ENCODE measurements at places on chromosomes 12 and 14. TPM values are rescaled to one million over a fixed set of nuclear protein-coding genes. Genes with fewer than 3 reads are reported as not detected.

OR6C75 gene
- total RNA-seq, result not detected

OTOGL gene
- not detected for total RNA-seq

LGR5 gene
- not detected for total RNA-seq

KLRF1 gene
- total RNA-seq, result not detected

SLC6A15 gene
- 0.43 TPM for total RNA-seq

PTGER2 gene
- 2.4 TPM for total RNA-seq

MUCL1 gene
- total RNA-seq, result not detected

NABP2 gene
- 69.1 TPM for total RNA-seq

CCDC177 gene
- not detected for total RNA-seq

LBHD2 gene
- not detected for total RNA-seq

DNA sequence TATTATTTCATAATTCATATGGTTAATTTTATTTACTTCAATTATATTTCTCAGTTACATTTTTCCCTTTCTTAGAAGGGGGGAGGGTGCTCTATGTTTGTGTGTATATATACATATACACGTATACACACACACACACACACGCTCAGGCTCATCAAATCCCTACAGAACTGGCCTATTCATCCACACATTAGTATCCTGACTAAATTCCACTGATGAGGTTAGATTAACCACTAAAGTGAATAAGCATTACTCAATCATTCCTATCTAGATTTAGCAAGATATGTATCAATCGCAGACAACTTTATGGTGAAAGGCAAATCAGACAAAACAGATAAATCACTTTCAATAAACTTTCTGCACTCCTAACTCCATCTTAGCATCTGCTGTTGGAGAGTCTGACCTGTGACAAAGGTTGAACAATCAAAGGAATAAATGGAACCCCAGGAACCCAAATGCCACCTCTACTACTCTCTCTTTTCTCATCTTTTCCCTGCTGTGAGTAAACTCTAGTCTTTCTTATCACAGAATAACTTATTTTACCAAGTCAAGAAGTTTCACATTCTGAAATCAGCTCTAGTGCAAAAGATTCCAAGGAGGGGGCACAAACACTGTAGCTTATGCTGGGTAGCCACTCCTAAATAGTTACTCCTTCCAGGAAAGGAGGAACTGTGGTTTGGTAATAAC, 67.6 kb downstream of the RALGAPA1 start:
- H3K27me3 ChIP-seq, result no peaks in the 10 kb centered on the region
- H3K36me3 ChIP-seq, result peaks cover 25% of the 10 kb centered on the region
- H3K27ac ChIP-seq, result peak overlapping the region; percentile 37
- no peak for DNase-seq
- H3K4me1 ChIP-seq, result peaks cover 13% of the 10 kb centered on the region

DNA sequence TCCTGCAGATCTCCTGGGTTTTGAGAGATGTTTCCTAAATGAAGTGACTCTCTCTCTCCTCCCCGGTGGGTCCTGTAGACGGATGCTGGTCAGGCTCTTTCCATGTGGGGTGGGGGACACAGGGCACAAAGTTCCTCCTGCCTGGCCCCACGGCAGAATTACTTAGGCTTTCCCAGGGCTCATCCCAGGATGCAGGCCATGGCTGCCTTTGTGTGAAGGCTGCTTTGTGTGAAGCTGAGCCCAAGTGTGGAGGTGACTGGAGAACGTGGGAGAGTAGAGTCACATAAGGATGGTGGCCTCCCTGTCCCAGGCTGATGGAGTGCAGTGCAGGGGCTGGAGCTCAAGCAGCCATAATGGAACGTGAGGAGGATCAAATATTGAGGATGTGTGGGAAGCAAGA, 200.2 kb downstream of the ADGRD1 start:
- H3K27me3 ChIP-seq, result peaks cover 12% of the 10 kb centered on the region
- H3K4me3 ChIP-seq, result no peak overlapping the region
- H3K27ac ChIP-seq, result no peak overlapping the region
- no peaks in the 10 kb centered on the region for H3K4me1 ChIP-seq

GRCh38 chr12:71551529-71551928, 111.9 kb downstream of the LGR5 start:
- H3K4me1 ChIP-seq, result peaks cover 2% of the 10 kb centered on the region
- no peak overlapping the region for H3K27ac ChIP-seq
- DNase-seq, result no peak
- H3K27me3 ChIP-seq, result no peaks in the 10 kb centered on the region

GRCh38 chr12:80857311-80857710, 80.4 kb downstream of the LIN7A start:
- H3K4me1 ChIP-seq, result no peaks in the 10 kb centered on the region
- no peak overlapping the region for H3K4me3 ChIP-seq
- no peak overlapping the region for H3K27ac ChIP-seq
- DNase-seq, result no peak
- no peaks in the 10 kb centered on the region for H3K27me3 ChIP-seq

GRCh38 chr12:104459368-104459909, 2.7 kb downstream of the CHST11 start:
- no peak for DNase-seq
- no peaks in the 10 kb centered on the region for H3K27me3 ChIP-seq
- peaks cover 62% of the 10 kb centered on the region for H3K4me1 ChIP-seq
- peak overlapping the region; percentile 87 for H3K27ac ChIP-seq

DNA sequence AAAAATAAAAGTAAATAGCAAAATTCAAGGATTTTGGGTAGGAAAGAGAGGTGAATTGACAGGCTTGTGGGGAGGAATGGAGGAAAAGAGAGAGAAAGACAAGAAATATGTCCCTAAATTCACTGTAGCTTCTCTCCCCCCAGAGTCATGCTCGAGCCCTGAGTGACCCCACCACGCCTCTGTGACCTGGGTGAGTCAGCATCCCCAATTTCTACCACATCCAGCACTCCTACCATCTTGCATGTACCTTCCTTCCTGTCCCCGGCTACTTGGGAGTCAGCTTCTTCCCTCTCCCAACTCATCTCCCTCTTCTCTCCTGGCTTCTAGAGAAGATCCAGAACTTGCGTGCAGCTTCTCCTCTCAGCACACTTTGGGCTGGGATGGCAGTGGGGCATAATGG, 9.8 kb downstream of the ZNF219 start:
- no peaks in the 10 kb centered on the region for H3K27me3 ChIP-seq
- H3K36me3 ChIP-seq, result peaks cover 6% of the 10 kb centered on the region
- H3K27ac ChIP-seq, result no peak overlapping the region
- H3K4me1 ChIP-seq, result peaks cover 23% of the 10 kb centered on the region

DNA sequence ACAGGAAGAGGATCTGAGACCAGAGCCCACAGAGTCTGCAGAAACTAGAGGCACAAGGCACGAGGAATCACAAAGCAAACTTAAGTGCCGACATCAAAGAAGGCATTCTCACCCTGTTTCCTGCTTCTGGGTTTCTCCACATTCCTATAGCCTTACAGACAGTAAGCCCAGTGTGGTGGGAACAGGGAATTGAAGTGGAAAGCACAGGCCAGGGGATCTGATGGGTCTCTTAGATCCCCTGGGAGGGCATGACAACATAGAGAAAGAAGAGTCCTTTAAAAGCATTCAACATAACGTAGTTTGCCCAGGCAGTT, 75.6 kb upstream of the FRMD6 start:
- peaks cover 26% of the 10 kb centered on the region for H3K27me3 ChIP-seq
- H3K27ac ChIP-seq, result no peak overlapping the region

DNA sequence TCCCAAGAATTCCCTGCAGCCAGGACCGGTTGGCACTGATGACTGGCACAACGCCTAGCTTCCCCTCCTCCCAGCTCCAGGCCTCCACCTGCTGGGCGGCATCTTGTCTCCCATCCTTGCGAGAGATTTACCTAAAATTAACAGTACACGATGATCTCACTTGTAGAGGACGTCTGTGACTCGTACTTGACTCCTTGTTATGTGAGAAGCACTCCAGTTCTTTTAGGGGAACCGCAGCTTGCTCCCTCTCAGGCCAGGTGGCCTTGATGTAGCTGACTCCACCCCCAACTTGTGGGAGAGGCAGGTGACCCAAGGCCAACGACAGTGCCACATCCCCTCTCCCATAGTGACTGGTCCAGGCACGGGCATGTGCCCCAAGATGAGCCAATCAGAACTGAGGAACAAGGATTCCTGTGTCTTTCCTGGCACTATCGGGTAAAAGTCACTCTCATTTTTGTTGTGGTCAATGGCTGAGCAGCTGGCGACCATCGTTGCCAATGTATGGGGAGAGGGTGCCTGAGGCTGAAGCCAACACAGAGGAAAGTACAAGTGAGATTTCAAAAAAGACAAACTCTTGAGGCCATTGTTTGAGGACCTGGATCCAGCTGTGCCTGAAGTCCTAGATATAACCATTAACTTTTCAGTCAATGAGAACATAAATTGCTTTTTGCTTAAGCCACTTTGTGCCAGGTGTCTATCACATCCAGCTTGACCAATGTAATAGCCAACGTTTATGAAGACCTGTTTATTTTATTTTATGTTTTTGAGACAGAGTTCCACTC, 208.7 kb downstream of the RBM19 start:
- DNase-seq, result no peak
- no peak overlapping the region for H3K4me3 ChIP-seq
- H3K4me1 ChIP-seq, result no peaks in the 10 kb centered on the region

GRCh38 chr14:74638066-74638465, 26.0 kb upstream of the LTBP2 start:
- H3K4me3 ChIP-seq, result no peak overlapping the region
- peaks cover 3% of the 10 kb centered on the region for H3K27me3 ChIP-seq
- H3K4me1 ChIP-seq, result no peaks in the 10 kb centered on the region

GRCh38 chr14:77303417-77304156, 17.1 kb downstream of the POMT2 start:
- peak overlapping the region; percentile 88 for H3K27ac ChIP-seq
- no peak overlapping the region for H3K4me3 ChIP-seq
- peak; percentile 74 for DNase-seq
- H3K4me1 ChIP-seq, result peaks cover 24% of the 10 kb centered on the region

- no peak overlapping the region for H3K4me3 ChIP-seq
- no peak for DNase-seq
Measured at GRCh38 chr14:75361751-75362433, 65.9 kb upstream of the JDP2 start.

GRCh38 chr12:24975425-24975824, 26.5 kb upstream of the BCAT1 start:
- no peaks in the 10 kb centered on the region for H3K4me1 ChIP-seq
- no peak overlapping the region for H3K4me3 ChIP-seq
- no peak for DNase-seq
- H3K27ac ChIP-seq, result no peak overlapping the region

GRCh38 chr12:17810399-17810798, 279.6 kb downstream of the RERGL start:
- no peaks in the 10 kb centered on the region for H3K4me1 ChIP-seq
- no peak overlapping the region for H3K4me3 ChIP-seq
- H3K36me3 ChIP-seq, result no peaks in the 10 kb centered on the region
- DNase-seq, result no peak
- H3K27ac ChIP-seq, result no peak overlapping the region

GRCh38 chr12:85310025-85310424, 30.0 kb downstream of the ALX1 start:
- H3K27ac ChIP-seq, result no peak overlapping the region
- no peaks in the 10 kb centered on the region for H3K27me3 ChIP-seq
- no peak for DNase-seq
- no peak overlapping the region for H3K4me3 ChIP-seq
- no peaks in the 10 kb centered on the region for H3K36me3 ChIP-seq

- H3K36me3 ChIP-seq, result no peaks in the 10 kb centered on the region
- H3K4me1 ChIP-seq, result peaks cover 5% of the 10 kb centered on the region
- no peaks in the 10 kb centered on the region for H3K27me3 ChIP-seq
- no peak overlapping the region for H3K4me3 ChIP-seq
- no peak overlapping the region for H3K27ac ChIP-seq
- DNase-seq, result no peak
Measured at GRCh38 chr12:95178136-95178535, 39.1 kb downstream of the FGD6 start.

GRCh38 chr14:22544881-22545420, 44.1 kb downstream of the DAD1 start:
- DNase-seq, result peak; percentile 30
- H3K4me1 ChIP-seq, result peaks cover 95% of the 10 kb centered on the region
- H3K4me3 ChIP-seq, result peak overlapping the region; percentile 84
- peak overlapping the region; percentile 99 for H3K27ac ChIP-seq
- peaks cover 96% of the 10 kb centered on the region for H3K36me3 ChIP-seq

DNA sequence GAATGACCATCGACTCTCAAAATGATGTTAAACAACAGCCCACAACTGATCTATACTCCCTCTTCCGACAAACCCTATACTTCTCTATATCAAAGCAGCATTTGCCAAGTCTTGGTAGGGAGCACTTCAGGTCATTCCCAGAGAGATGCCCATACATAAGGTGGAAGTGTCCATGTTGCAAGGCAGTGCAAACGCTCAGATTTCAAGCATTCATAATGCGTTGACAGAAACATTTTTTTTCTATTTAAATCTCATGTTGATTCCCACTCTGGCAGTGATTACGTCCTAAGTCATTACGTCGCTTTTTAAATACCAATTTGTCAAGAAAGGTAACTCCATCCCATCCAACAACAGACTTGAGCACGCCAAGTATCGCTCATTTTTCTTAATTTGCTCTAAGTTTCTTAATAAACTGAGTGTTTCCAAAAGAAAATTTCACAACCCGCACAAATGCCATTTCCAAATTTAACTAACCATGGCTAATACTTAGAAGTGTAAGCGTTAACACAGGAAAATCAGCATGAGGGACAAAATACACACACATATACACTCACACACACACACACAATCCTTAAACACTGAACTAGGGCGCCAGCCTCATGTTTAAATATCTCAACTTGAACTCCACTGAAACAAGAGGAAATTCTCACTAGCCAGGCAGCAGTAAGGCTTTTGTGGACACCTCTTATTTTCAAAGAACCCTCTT, 1.1 kb downstream of the GXYLT1 start:
- H3K27me3 ChIP-seq, result peaks cover 2% of the 10 kb centered on the region
- H3K4me1 ChIP-seq, result peaks cover 36% of the 10 kb centered on the region
- no peak for DNase-seq
- peak overlapping the region; percentile 65 for H3K27ac ChIP-seq
- peak overlapping the region; percentile 92 for H3K4me3 ChIP-seq
- H3K36me3 ChIP-seq, result no peaks in the 10 kb centered on the region

GRCh38 chr14:77275601-77276017, 4.6 kb upstream of the NGB start:
- DNase-seq, result no peak
- H3K27me3 ChIP-seq, result peaks cover 12% of the 10 kb centered on the region
- no peak overlapping the region for H3K27ac ChIP-seq

GRCh38 chr14:50530358-50530757, 2.0 kb downstream of the MAP4K5 start:
- H3K4me1 ChIP-seq, result peaks cover 54% of the 10 kb centered on the region
- no peak overlapping the region for H3K27ac ChIP-seq
- H3K4me3 ChIP-seq, result peak overlapping the region; percentile 90
- DNase-seq, result no peak
- no peaks in the 10 kb centered on the region for H3K27me3 ChIP-seq

GRCh38 chr12:79063258-79063657, 198.7 kb downstream of the SYT1 start:
- H3K4me1 ChIP-seq, result no peaks in the 10 kb centered on the region
- no peaks in the 10 kb centered on the region for H3K27me3 ChIP-seq

- no peak overlapping the region for H3K4me3 ChIP-seq
- H3K36me3 ChIP-seq, result no peaks in the 10 kb centered on the region
- H3K4me1 ChIP-seq, result no peaks in the 10 kb centered on the region
- H3K27me3 ChIP-seq, result peaks cover 28% of the 10 kb centered on the region
- DNase-seq, result no peak
- no peak overlapping the region for H3K27ac ChIP-seq
Measured at GRCh38 chr14:56524971-56525677, 54.5 kb upstream of the TMEM260 start.
